Stimulated activated CD4-positive, alpha-beta T cell treated with anti-CD3 and anti-CD28 coated beads, Interleukin-1b, Interleukin-23, amount 100 ng/mL, for 48 hours (primary cell): ENCODE measurements at places on chromosomes 2 and 18.

DNA sequence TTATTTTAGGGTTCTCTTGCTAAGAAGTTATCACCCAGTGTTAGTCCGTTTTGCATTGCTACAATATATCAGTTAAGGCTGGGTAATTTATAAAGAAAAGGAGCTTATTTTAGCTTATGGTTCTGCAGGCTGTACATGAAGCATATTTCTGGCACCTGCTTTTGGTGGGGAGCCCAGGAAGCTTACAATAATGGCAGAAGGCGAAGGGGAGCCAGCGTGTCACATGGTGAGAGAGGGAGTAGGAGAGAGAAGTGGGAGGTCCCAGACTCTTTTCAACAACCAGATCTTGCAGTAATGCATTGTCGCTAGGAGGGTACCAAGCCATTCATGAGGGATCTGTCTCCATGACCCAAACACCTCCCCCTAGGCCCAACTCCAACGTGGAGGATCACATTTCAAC, 688.8 kb upstream of the PIK3C3 start:
- no peak for DNase-seq

GRCh38 chr2:181178823-181179412, 198.5 kb downstream of the UBE2E3 start:
- peak; percentile 22 for DNase-seq

- no peak for DNase-seq
These were observed 137.8 kb upstream of the GATA6 start for GRCh38 chr18:22031611-22032010.

GRCh38 chr2:52144590-52144989, 1112.7 kb upstream of the NRXN1 start:
- DNase-seq, result no peak

GRCh38 chr18:9811978-9812377, 73.8 kb upstream of the TXNDC2 start:
- DNase-seq, result no peak

DNA sequence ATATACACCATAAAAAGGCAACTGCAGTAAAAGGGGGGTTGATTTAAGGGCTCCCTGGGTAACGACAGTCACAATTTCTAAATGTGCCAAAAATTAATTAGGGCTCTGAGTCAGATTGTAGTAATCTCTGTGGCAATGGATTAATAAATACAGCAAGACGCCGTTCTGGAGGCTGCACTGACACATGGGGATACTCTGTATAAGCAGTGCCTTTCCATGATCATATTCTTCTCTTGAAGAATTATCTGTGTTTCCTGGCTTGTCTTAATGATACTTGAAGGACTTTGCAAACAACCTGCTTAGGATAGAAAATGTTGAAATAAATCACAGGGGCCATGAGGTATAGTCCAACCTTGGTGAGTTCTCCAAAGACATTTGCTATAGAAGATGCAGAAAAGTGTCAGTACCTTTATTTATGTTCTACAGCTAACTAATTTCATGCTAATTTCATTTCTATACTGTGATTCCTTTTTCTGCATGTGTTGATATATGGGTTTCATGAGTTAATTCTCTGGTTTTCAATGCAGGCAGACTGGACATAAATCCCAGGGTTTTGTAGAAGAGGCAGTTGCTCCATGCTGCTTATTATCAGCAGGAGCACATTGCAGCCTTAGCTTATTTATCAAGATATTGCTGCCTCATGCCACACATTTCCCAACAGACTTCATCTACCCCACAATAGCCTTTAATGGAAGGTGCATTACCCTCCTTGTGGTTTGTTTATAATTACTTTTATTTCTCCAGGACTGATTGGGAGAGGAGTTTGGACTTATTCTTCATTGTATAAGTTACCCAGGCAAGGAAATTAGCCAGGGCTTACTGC, 54.8 kb downstream of the HNMT start:
- no peak for DNase-seq

- DNase-seq, result no peak
These were observed 268.8 kb downstream of the TWIST2 start for GRCh38 chr2:239116456-239117246.

DNA sequence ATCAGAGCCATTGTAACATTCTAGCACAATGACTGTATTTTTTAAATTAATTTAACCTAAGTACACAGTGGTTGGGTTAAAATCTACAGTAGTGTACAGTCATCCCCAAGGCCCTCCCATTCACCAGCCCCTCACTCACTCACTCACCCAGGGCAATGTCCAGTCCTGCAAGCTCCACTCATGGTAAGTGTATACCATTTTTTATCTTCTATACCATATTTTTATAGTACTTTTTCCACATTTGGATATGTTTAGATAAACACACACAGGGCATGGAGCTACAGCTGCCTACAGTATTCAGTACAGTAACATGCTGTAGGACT, 72.1 kb downstream of the COPS8 start:
- no peak for DNase-seq

GRCh38 chr2:69604026-69604678, 39.4 kb downstream of the AAK1 start:
- no peak for DNase-seq

DNA sequence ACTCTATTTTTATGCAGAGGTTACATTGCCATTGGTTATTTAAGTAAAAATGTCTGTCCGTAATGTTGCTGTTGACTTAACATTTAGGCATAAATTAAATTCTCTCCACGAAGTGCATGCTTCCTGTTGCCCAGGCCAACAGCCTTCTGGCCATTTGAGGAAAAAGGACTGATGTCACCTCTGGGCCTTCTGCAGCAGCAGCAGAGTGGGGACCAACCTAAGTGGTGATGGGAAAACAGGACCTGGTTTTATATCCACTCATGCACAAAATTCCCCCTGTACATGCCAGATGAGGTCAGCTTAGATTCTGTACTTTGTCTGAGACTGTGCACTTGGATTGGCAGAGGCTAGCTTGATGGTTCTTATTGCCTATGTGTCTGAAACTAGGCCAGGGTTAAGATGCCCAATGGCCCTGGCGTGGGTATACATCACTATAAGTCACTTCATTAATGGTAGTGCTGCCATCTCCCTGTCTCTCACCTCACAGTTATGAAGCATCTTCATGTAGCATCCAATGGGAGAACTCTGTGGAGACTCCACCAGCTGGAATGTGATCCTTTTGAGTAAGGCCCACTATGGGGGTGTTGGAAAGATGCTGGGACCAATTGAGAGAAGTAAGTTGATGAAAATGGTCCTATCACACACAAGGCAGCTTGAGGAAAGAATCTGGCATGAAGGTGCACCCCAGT, 4.4 kb downstream of the ARHGAP25 start:
- no peak for DNase-seq

- DNase-seq, result no peak
These were observed 544.8 kb downstream of the ARHGAP15 start for GRCh38 chr2:143674051-143674450.

- DNase-seq, result no peak
These were observed 3.0 kb upstream of the OTX1 start for GRCh38 chr2:63047321-63048279.

DNA sequence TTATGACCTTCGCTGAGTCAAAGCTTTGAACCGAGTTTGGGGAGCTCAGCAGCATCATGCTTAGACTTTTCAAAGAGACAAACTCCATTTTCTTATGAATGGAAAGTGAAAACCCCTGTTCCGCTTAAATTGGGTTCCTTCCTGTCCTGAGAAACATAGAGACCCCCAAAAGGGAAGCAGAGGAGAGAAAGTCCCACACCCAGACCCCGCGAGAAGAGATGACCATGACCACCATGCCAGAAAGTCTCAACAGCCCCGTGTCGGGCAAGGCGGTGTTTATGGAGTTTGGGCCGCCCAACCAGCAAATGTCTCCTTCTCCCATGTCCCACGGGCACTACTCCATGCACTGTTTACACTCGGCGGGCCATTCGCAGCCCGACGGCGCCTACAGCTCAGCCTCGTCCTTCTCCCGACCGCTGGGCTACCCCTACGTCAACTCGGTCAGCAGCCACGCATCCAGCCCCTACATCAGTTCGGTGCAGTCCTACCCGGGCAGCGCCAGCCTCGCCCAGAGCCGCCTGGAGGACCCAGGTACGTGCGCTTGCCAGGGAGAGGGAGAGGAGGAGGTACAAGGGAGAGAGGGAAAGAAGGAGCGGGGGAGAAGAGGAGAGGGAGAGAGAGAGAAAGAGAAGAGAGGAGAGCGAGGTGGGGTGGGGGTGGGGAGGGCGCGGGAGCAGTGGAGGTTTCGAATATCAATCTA, at the start of gene DLX1:
Gene DLX1, plus strand, starts transcription at position 48 of the 700 bp plus-strand sequence. Its CDS starts 171 bp downstream, at position 219.
- DNase-seq, result no peak

DNA sequence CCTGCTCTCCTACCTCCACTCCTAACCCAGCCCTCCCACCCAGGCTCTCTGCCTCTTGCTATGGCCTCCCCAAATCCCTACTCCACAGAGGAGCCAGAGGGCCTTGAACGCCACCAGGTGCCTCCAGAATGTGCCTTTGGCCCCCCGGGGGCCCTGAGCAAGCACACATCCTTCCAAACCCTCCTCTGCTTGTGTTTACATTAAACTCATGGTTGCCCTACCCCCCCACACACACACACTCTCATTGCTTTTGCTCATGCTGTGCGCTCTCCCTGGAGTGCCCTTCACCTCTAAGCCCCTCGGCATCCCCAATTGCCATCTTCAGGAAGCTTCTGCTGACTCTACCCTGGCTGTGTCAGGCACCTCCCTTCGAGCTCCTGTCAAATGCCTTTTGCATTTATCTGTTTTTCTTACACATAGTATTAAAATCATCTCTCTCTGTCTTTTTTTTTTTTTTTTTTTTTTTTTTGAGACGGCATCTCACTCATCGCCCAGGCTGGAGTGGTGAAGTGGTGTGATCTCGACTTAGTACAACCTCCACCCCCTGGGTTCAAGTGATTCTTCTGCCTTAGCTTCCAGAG, 16.3 kb upstream of the TET3 start:
- no peak for DNase-seq

DNA sequence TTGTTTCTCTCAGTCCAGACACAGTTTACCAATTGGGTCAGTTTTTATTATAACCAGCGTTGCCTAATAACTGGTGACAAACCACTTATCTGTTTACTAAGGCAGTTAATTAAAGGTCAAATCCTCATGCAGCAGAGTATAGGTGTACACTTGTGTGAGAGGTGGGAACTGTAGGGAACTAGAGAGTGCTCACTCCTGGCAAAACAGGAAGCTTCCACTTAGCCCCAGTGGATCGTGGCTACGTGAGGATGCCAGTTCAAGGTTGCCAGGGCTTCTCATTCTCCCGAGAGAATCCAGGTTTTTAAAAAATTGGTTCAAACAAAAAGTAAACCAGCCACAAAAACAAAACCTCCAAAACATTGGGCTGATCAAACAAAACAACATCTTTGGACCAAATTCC, 8.1 kb downstream of the CYBRD1 start:
- no peak for DNase-seq

DNA sequence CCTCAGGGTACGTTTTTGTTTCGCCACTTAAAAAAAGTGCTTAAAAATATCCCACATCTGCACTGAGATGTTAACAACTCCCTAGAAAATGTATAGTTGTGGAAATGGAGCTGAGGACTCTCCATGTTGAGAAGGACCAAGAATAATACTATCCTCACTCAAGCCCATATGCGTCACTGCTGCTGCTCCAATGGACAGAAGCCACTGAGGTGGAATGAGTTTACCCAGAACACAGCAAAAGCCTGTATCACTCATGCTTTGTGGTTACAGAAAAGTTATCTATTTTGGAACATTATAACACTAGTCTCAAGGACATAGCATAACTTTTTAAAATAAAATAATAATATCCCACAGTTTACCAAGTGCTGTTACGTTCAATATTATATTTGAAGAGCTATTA, 31.9 kb downstream of the DSC3 start:
- DNase-seq, result no peak

DNA sequence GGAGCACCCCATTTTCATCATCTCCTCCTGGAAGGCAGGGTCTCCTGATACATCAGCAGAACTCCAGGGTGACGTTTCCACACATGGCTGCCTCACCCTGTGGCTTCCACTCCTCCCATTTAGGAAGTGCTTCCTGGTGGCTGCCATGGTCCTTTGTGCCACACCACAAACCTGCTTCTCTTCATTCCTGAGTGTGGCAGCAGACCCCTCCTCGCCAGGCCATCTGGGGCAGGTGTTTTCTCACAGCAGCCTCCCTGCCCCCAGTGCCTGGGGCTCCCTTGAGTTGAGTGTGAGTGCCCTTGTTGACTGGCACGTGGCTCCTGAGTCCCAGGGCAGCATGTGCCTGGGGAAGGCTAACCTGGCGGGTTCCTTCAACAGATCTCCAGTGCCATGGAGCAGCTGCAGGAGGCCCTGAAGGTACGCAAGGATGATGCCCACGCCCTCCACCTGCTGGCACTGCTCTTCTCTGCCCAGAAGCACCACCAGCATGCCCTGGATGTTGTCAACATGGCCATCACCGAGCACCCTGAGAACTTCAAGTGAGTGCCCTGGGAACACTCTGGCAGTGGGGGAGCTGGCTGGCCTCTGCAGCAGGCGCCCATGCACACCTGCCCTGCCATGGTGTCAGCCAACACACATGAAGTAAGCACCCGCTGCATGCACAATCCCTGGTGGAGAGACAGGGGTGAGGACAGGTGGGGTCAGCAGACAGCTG, 113.4 kb upstream of the MCFD2 start:
- DNase-seq, result no peak

DNA sequence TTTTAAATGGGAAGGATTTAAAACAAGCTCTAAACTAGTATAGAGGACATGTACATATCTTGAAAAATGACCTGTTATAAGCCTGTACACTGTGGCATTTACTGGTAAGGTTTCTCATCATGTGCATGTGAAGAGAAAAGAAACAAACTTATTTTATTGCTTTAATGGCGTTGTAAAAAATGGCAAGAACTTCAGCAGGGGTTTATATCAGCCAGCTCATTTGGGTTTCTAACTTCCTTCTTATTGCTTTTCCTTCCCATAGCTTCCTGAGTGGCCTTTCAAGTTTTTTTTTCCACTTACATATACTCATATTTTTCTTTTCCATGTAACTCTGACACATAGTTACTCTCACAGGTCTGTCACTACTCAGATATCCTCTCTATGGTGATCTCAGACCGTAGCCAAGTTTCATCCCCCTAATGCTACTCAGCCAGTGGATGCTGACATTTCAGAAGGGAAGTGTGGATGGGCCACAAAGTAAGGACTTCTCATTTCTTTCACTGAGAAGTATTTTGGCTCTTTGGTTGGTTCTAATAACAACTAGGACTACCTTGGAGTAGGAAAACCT, 198.2 kb downstream of the PARD3B start:
- DNase-seq, result peak; percentile 6

DNA sequence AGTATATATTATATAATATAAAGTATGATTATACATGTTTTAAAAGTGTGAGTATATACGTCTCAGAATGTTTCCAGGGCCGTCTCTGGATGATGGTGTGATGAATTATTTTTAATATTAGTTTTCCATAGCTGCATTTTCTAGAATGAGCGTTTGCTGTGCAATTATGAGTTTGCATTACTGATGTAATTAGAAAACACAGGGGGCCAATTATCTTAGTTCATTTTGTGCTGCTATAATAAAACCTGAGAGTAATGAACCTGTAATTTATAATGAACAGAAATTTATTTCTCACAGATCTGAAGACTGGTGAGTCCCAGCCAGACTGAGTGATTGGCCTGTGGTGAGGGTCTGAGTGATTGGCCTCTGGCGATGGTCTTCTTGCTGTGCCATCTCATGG, 4.0 kb upstream of the HJURP start:
- DNase-seq, result no peak

GRCh38 chr2:92072461-92073035, 2798.7 kb upstream of the TEKT4 start:
- DNase-seq, result no peak
